ENCODE measurements at places on chromosomes 2 and 18.

DNA sequence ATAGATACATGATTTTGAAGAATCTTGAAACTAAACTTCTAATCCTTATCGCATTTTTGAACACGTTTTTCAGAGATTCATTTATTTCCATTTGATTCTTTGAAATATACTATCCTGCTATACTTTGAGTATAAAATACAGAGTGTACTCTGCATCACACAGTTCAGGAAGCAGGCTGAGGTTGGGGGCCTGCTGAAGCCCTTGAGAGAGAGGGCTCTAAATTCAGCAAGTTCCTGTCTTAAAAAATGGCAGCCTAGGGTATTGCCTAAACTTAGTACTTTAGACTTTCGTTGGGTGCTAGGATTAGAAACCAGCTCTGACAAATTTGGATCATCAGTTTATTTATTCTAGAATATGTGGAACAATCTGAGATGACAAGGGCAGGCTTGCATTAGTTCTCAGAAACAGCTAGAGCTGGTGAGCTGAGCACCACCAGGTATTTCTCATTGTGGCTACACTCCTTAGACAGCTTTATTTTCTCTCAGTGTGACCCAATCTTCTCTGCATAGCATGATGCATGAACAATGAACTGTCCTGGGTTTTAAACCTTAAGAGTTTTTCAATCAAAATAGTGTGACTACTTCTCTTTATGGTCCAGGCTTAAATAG is 49.1 kb downstream of the TFPI start:
- no peak for DNase-seq

DNA sequence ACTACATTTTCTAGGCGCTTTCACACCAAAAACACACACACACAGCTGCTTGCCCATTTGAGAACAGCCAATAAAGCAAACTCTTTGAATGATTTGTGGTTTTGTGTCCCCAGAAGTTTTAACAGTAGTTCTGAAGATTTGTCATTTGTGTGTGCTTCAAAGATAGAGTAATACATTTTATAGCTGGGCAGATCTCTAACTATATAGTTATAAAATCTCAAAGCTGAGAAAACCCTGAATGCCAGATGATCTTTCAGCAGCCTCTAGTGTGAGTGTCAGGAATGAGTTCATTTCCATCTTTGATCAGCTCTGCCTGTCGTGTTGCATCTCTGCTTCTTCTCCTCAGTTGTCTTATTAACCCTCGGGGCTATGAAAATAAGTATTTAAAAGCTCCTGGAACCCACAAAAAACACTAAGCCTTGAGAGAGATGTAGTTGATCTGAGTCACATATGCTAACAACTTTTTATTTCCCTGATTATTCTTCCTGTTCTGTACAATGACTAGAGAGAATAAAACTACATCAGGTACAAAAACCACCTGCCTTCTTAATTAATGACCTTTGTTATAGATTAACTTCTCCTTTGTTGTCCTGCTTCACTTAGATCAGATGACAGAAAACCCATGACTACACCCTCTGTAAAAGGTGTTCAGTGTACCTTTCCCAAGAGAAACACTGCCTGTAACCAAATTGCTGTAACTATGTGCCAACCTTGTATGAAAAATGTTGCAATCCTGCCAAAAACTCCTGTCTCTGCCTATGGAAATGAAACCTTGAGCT is 30.0 kb upstream of the SLC3A1 start:
- no peak for DNase-seq

DNA sequence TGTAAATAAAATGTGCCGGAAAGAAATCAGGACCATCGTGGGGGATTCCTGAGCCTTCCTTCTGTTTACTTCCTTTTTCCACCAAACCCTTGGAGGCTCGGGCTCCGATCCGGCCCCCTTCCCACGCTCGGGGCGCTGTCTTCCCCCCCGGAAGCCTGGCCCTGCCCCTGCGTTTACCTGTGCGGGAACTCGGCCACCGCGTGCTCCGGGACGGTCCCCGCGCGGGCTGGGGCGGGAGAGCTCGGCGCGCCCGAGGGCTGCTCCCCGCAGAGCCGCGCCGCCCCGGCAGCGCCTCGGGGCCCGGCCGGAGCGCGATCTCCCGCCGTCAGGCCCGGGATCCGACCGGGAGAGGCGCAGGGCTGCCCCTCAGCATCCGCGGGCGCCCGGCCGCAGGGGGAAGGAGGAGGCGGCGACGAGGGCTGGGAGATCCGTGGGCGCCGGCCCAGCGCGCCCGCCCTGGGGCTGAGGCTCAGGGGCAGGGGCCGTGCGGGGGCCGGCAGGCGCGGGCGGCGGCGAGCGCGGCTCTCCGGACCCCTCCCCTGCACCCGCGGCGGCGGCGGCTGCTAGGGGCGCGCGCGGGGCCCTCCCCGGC is 435 bp downstream of the ADCY3 start:
- no peak for DNase-seq

DNA sequence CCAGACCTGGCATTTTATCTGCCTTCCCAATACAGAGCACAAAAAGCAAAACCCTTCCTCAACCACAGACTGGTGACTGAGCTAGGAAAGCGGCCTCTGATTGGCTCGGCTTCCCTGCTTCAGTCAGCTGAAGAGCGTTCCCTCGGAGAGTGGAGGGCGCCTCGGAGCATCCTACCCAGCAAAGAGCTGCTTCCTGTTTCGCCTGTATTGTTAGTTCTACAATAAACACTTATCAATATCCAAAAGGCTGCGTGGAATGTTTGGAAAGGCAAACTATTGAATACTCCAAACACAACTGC is 125.0 kb downstream of the CACNB4 start:
- no peak for DNase-seq

- no peak for DNase-seq
Observed at GRCh38 chr2:88170472-88170892, 336 bp downstream of the THNSL2 start.

DNA sequence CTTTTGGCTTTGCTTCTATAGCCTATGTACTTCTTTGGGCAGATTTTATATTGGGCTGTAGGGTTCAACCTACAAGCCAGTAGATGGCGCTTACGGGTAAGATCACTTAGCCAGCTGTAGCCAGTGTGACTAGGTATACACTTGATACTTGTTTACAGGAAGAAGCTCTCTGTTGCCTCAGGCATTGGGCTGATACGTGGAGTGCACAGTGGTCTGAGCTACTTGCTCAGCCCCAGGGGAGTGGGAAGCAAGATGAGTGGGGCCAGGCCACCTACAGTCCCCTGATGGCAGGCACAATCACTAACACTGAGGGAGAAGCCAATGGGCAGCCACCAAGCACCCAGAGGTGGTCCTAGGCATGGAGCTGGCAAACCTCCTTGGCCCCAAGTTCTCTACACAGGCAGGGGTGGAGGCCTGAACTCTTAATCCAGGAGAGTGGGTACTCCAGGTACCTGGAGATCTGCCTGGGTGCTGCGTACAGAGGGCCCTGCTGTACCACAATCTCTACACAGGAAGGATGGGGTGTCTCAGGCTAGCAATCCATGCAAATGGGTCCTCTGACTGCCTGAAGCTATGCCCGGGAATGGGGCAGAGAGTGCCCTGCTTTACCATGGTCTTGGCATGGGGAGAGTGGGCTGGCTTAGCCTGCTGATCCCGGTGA is 122.2 kb downstream of the NCOA1 start:
- no peak for DNase-seq

DNA sequence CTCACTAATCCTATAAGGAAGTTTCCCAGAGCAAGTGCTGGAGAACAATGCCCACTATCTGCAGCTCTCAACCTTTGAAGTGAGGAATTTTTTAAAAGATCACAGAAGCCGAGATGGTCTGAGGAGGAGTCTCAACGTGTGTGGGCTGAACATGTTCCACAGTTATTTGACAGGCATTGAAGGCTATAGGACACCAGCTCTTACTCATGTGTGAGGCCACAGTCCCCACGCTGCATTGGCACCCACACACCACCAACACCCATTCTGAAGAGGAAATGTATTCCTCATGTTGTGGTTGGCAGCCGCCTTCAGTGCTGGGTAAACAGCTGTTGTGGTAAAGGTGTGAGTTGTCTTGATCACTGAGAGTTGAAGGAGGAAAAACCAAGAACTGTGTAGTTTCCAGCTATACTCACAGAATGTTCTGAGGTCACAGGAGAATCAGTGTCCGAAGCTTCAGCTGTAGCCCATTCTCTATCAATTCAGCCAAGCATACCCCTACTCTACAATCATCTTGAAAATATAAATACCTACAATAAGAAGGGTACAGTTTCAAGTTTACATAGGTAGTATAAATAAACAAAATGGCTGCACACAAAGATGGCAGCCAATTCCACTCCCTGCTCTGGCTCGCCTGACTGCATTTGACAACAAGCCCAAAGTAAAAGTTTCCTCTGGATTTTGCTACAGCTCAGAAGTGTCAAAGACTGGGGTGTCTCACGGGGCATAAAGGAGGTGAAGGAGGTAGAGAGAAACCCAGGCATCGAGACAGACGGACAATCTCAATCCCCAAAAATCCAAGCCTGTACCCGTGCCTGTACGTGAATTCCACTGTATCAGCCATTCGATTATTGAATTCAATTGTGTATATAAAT is 12.1 kb downstream of the CD226 start:
- no peak for DNase-seq

Measured in cortex of kidney (tissue), 1 donor.